ENCODE measurements at places on chromosomes 12 and 14.
A peak's percentile ranks its signal among the peaks of the same experiment; 100 is the strongest.

- DNase-seq: no peak
Observed at GRCh38 chr14:103886304-103887169, 39.2 kb upstream of the PPP1R13B start.

DNA sequence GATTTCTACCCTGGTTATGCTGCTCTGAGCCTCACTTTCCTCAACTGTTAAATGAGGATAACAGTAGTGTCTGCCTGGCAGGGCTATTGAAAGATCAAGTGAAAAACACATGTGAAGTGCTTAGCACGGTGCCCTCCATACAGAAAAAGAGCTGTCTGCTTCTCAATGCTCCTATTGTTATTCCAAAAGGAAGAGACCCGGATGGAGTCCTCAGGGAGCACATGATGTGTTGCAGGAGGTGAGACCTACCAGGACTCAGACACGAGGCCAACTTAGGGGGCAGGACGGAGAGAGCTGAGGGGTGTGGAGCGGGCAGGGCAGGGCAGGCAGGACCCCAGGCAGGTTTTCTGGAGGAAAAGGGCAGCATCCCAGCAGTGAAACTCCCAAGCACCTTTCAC lies 8.9 kb downstream of the FAIM2 start:
- DNase-seq: no peak

- DNase-seq: no peak
Observed at GRCh38 chr14:93693914-93694313, 94.4 kb downstream of the PRIMA1 start.

DNA sequence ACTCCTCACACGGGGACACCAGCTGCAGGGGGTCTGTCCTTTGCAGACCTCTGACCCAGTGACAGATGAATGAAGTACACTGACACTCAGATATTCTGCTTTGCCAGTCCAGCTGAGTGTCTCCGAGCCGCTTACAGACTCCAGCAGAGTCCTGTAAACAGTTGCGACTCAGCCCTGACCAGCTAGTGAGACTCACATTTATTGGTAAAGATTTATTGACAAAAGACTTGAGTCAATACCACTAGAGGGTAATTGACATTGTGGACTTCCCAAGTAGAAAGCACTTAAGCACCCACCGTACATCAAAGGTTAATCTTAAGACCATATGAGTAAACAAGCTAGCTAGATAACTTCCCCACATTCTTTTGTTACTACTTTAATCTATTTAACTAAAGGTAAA lies 9.8 kb upstream of the FKBP4 start:
- DNase-seq: no peak

DNA sequence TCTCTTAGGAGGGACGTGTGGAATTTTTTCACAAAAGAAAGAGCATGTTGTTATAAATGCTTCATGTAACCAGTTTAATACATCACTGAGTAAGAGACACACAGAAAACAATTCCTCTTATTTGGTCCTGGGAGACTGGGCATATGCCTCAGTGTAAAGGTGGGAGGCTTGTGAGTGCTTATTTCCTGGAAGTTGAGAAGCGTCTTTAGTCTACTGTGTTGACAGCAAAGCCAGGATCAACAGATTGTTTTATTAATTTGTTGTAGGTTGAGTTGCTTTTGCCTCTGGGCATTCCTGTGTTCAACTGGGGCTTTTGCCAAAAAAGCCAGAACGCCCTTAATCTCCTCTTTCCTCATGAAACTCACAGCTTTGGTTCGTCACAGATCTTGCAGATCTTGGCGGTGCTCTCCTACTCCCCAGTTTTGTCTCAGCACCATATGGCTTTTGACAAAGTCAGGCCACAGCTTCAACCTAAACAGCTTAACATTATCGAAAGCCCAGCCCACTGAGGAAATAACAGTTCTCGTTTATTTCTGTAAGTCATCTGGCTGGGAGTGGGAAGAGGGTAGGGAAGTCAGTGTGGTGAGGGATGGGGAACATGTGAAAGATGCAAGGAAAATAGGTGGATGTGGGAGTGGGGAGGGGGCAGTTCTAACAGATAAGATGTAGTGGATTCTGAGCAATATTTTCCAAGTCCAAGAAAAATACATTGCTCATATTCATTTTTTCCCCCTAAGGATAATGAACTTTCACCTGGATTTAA lies 227.2 kb downstream of the DACT1 start:
- peak; percentile 77 for DNase-seq

- DNase-seq: no peak
Observed at GRCh38 chr14:37036669-37037341, 135.6 kb downstream of the SLC25A21 start.

DNA sequence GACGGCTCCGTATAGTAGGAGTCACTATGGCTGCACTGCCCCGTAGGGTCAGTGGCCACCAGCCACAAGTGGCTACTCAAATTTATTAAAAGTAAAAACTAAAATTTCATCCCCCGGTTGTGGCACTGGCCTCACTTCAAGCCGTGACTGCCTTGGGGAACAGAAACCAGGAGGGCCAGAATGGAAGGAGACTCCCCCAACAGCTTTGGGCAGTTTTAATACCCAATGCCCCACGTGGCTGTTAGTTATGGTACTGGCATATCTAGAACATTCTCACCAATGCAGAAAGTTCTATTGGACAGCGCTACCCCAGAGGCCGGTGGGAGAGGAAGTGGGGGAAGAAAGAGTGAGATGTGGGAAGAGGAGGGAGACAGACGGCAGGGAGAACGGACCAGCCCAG lies 6.2 kb downstream of the NCOR2 start:
- no peak for DNase-seq

DNA sequence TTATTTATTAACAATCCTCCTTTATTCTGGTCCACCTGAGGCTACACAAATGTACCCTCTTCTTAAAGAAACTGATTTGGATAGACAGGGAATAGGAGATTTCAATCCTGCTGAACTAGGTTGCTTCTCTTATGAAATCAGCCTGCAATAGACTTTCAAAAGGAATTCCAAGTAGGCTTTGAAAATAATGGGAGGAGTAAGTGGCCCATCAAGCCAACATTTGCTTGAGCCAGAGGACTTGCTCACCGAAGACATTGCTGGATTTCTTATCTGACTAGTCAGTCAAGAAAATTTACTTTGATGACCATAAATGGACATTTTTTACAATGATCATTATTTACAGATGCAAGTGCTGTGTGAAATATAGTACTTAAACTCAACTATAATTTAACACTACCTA lies 82.8 kb upstream of the RASSF8 start:
- DNase-seq: no peak

DNA sequence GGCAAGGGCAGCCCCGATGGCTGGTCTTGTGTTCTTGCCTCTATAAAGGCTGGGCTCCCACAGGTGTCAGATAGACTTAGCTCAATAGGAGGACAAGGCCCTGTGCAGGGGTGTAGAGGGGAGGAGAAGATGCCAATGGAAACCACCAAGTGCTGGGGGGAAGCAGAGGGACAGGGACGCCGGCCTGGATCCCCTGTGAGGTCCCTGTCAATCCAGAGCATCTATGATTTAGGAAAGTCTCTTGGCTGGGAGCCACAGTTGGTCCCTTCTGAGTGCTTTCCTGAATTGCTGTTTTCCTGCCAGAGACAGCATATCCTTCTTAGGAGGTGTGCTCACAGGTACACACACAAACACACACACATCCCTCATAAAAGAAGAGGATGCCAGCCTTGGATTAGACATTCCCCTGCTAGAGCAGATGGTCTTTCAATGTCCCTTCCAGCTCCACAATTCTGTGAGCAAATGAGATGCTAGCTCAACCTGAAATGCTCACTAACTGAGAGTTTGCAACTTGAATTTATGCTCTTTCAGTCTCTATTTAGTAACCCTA lies 62.7 kb downstream of the TTC7B start:
- no peak for DNase-seq

DNA sequence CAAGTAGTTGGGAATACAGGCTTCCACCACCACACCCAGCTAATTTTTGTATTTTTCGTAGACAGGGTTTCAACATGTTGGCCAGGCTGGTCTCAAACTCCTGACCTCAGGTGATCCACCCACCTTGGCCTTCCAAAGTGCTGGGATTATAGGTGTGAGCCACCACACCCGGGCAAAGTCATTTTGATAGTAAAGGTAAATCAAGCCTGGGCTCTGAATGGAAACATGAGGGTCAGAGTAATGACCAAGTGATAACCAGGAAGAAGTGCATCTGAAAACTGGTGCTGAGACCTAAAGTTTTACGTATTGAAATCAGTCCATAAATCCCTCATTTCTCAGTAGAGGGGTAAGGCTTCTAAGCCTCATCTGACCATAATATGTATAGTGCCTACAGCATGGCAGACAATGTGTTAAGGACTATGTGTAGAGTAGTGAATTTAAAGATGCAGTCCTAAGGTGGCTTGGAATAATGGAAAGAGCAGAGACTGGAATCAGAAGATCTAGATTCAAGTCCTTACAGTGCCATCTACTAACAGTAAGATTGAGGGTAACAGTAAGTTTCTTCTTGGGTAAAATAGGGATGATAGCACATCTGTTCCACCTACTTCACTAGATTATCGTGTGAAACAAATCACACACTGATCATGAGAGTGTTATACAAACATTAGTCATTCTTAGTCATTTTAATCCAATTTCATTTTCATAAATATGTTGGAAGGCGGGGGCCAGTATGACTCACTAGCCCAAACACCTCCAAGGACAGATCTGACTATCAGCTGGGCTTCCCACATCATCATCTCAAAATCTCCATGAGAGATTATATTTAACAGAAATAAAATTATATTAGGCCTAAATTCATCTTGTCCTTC lies 11.2 kb downstream of the MAP4K5 start:
- DNase-seq: no peak

DNA sequence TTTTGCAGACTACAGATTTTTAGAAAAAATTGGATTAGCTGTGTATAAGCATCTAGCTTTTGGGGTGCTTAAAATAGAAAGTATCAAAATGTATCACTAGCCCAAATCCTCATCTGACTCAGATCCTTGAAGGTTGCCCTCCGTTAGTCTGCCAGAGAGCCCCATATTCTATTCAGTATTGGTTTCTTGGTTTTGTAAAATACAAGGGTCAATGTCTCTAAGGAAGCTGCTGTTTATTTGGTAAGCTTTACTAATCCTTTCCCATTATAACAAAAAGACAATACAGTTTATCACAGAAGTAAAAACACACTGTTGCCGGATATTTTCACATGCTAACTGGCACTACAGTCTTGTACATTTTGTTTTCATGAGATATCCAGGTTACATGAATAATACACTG lies 92.8 kb upstream of the PTHLH start:
- DNase-seq: no peak
